Ascending aorta (tissue), 2 donors: ENCODE measurements at places on chromosomes 1 and 21. TPM values are rescaled to one million over a fixed set of nuclear protein-coding genes. Genes with fewer than 3 reads are reported as not detected.

- H3K4me1 ChIP-seq = peaks cover 13% of the 10 kb centered on the region
- no peak overlapping the region for H3K27ac ChIP-seq
- DNase-seq = no peak
- H3K4me3 ChIP-seq = no peak overlapping the region
- H3K27me3 ChIP-seq = no peaks in the 10 kb centered on the region
These were observed 10.3 kb downstream of the ITGB2 start for GRCh38 chr21:44910229-44911067.

The SYCP1 gene
- total RNA-seq = not detected

DNA sequence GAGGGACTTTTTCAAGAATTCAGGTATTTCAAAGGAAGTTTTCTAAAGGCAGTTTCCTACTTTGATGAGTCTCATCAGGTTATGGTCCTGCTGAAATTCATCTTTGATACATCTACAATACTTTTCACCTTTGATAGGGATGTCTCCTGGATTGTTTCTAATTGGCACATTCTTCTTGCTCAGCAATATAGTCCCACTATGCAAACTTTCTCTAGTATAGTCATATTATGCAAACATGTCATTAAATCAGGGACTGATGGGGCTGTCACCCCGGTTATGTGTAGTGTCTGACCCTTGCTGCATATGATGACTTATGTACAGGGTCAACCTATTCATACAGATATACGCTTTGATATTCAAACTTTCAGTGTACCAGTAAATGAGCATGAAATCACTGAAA lies 379 bp upstream of the FCRL1 start:
- H3K27me3 ChIP-seq = no peaks in the 10 kb centered on the region
- DNase-seq = no peak
- no peaks in the 10 kb centered on the region for H3K4me1 ChIP-seq
- no peak overlapping the region for H3K27ac ChIP-seq

GRCh38 chr1:233180641-233181364 lies 114.7 kb downstream of the PCNX2 start:
- DNase-seq = no peak
- no peak overlapping the region for H3K27ac ChIP-seq
- no peaks in the 10 kb centered on the region for H3K27me3 ChIP-seq

GRCh38 chr1:223378754-223379153 lies 14.5 kb upstream of the CCDC185 start:
- no peak for DNase-seq
- H3K4me1 ChIP-seq = no peaks in the 10 kb centered on the region
- no peaks in the 10 kb centered on the region for H3K36me3 ChIP-seq
- no peak overlapping the region for H3K27ac ChIP-seq
